Smooth muscle cell of the umbilical artery (primary cell): ENCODE measurements at places on chromosomes 3 and 15. TPM values are rescaled to one million over a fixed set of nuclear protein-coding genes. Genes with fewer than 3 reads are reported as not detected.

Gene CCR8
- total RNA-seq, result not detected in 2 replicates

Gene ANKRD34C
- 0.05 TPM in 1 of 2 replicates, not detected in the other for total RNA-seq

Gene FBN1
- total RNA-seq, result 1,277 and 1,737 TPM in 2 replicates

Gene ASB14
- 0.05 TPM in 1 of 2 replicates, not detected in the other for total RNA-seq

Gene CPNE9
- total RNA-seq, result not detected in 2 replicates

Gene CAND2
- total RNA-seq, result 3.2 and 4.5 TPM in 2 replicates

Gene FGF7
- total RNA-seq, result 41.8 and 342 TPM in 2 replicates

Gene RTP1
- total RNA-seq, result not detected in 2 replicates

Gene TNFSF10
- 1.2 TPM in 1 of 2 replicates, not detected in the other for total RNA-seq

Gene RPP25
- total RNA-seq, result 3.5 and 3.6 TPM in 2 replicates

Gene HIGD2B
- not detected in 2 replicates for total RNA-seq
